ENCODE measurements at places on chromosomes 6 and 20. TPM values are rescaled to one million over a fixed set of nuclear protein-coding genes. Genes with fewer than 3 reads are reported as not detected.

CRISP2 gene
- not detected for total RNA-seq

DNA sequence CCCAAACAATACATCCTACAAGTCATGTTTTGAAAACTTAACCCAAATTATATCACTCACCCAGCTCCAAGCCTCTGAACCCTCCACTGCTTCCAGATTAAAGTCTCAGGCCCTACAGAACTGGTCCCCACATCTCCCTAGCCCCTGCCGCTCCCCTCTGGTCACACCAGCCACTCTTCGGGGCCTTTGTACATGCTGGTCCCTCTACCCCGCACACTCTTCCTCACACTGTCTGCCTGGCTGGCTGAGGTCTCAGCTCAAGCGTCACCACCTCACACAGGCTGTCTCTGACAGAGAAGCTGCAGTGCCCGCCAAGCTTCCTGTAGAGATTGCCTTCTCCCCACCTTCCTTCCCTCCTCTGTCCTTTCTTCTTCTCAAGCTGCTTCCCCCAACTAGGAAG is 192.4 kb downstream of the PREX1 start:
- DNase-seq = no peak
- H3K36me3 ChIP-seq = peaks cover 54% of the 10 kb centered on the region
- H3K27me3 ChIP-seq = no peaks in the 10 kb centered on the region
- H3K4me1 ChIP-seq = no peaks in the 10 kb centered on the region
- no peak overlapping the region for H3K4me3 ChIP-seq

DNA sequence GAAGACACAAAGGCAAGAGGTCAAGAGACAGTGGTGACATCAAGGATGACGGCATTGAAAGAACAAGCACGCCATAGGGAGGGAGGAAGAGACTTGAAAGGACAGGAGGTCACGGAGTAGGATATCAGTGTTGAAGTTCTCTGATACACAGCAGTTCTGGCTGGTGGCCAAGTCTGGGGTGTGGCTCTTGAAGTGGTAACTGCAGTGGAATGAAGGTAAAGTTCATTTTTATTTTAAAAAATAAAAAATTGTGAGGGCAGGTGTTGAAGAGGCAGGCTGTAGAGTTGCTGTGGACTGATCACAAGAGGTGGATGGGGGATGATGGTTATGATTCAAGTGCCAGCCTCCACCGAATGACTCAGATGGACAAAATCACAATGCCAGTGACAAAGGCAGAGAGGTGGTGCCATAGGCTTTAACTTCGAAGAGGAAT is 53.2 kb upstream of the BMP2 start:
- H3K4me1 ChIP-seq = no peaks in the 10 kb centered on the region
- no peaks in the 10 kb centered on the region for H3K27me3 ChIP-seq
- H3K36me3 ChIP-seq = no peaks in the 10 kb centered on the region
- no peak for DNase-seq
- H3K4me3 ChIP-seq = no peak overlapping the region

DNA sequence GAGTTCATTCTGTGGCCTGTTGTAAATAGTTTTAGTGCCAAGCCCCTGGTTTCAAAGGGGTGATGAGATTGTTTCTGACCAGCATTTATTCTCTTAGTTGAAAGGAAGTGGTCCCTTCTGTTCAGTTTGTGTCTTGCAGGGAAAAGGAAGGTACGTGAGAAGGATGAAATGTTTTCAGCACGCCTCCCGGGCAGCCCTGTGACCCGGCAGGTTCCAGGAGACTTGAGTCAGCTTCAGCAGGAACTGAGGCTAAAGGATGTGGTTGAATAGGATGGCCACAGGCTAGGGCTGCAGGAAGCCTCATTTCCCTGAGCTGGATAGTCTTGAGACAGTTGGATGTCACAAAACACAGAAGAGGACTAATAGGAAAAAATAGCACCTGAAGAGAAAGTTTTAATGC is 132.4 kb upstream of the SYNDIG1 start:
- H3K4me3 ChIP-seq = no peak overlapping the region
- no peaks in the 10 kb centered on the region for H3K36me3 ChIP-seq
- H3K4me1 ChIP-seq = no peaks in the 10 kb centered on the region

GRCh38 chr6:129504456-129504855 is 205.5 kb downstream of the ARHGAP18 start:
- peaks cover 1% of the 10 kb centered on the region for H3K4me1 ChIP-seq
- no peak overlapping the region for H3K4me3 ChIP-seq
- no peak for DNase-seq
- H3K27me3 ChIP-seq = no peaks in the 10 kb centered on the region

DNA sequence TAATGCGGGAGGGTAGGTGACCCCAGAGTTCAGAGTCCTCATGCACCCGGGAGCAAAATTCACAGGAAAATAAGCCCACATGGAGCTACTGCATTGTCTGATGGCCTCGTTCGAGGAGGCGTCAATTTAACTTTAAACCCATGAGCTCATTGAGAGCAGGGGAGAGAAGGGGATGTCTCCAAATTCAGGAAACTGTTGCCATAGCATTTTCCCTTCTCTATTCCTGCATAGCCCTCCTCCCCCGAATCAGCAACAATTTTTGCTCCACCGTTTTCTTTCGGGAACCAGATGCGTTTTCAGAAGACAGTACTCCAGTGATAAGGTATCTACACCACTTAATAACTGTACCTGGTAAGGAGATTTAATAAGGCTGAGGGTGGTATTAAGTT is 324 bp upstream of the LAMP5 start:
- no peak for DNase-seq
- H3K4me3 ChIP-seq = no peak overlapping the region
- no peak overlapping the region for H3K27ac ChIP-seq
- H3K27me3 ChIP-seq = no peaks in the 10 kb centered on the region
- no peaks in the 10 kb centered on the region for H3K36me3 ChIP-seq

DNA sequence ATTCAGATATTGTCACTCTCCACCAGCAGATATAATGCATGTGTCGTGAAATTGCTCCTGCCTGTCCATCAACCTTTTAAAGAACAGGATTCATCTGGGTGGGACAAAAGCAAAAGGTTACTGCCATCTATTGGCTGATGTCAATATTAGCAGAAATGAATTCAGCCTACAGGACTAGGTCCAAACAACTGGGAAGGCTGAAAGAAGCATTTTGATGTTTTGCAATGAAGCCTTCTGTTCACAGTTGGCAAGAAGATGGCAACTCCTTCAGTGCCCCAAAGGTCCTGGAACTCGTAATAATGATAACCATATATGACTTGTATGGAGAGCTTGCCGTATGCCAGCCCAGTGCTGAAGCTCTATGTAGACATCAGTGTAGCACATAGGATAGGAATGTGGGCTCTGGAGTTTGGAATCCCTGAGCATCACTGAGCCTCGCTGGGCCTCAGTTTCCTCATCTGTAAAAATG is 7.5 kb downstream of the BCAS1 start:
- no peaks in the 10 kb centered on the region for H3K27me3 ChIP-seq
- no peak overlapping the region for H3K27ac ChIP-seq
- H3K4me1 ChIP-seq = no peaks in the 10 kb centered on the region
- no peak overlapping the region for H3K4me3 ChIP-seq

DNA sequence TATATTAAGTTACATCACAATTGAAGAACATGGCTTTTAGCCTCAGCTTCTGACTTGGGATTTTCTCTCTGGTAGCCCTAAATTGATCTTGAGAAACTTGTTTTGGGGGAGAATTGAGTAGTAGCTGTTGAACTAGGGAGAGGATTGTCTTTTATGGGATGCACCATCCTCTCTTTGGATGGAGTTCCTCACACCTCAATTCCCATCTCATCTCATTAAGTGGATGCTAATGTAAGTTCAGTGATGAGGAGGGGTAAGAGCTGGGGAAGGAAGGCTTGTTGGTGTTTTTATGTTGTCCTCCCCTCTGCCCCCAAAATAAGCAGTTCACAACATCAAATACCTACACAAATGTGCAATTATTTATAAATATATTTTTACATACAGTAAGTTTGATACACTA is 4.0 kb downstream of the GJA1 start:
- peaks cover 14% of the 10 kb centered on the region for H3K4me1 ChIP-seq
- H3K4me3 ChIP-seq = no peak overlapping the region
- H3K27me3 ChIP-seq = no peaks in the 10 kb centered on the region
- no peak overlapping the region for H3K27ac ChIP-seq
- no peak for DNase-seq
- no peaks in the 10 kb centered on the region for H3K36me3 ChIP-seq

- no peak overlapping the region for H3K4me3 ChIP-seq
- H3K27me3 ChIP-seq = no peaks in the 10 kb centered on the region
- no peak overlapping the region for H3K27ac ChIP-seq
- no peaks in the 10 kb centered on the region for H3K36me3 ChIP-seq
Measured at GRCh38 chr6:156880913-156881312, 103.7 kb downstream of the ARID1B start.

- H3K36me3 ChIP-seq = no peaks in the 10 kb centered on the region
- no peak for DNase-seq
- no peak overlapping the region for H3K27ac ChIP-seq
- no peak overlapping the region for H3K4me3 ChIP-seq
Measured at GRCh38 chr6:150204705-150205472, 62.0 kb downstream of the PPP1R14C start.

DNA sequence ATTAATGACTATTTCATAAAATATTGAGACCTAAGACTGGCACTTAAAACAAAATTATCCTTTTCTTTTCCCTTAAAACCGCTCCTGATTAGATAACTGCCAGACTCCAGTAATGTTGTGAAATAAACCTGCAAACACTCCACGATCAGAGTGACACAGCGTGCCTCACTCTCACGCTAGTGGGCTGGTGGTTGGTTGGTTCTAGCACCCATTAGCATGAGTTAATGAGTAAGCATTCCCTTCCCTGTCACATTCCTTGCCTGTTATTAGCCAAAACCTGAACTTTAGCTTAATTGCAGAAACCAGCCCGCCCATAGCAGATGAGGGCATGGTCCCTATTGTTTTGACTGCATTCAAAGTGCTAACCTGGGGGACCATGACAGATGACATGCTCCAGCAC is 193.4 kb downstream of the CD83 start:
- no peaks in the 10 kb centered on the region for H3K4me1 ChIP-seq
- DNase-seq = no peak
- no peaks in the 10 kb centered on the region for H3K27me3 ChIP-seq
- H3K36me3 ChIP-seq = no peaks in the 10 kb centered on the region
- H3K4me3 ChIP-seq = no peak overlapping the region

DNA sequence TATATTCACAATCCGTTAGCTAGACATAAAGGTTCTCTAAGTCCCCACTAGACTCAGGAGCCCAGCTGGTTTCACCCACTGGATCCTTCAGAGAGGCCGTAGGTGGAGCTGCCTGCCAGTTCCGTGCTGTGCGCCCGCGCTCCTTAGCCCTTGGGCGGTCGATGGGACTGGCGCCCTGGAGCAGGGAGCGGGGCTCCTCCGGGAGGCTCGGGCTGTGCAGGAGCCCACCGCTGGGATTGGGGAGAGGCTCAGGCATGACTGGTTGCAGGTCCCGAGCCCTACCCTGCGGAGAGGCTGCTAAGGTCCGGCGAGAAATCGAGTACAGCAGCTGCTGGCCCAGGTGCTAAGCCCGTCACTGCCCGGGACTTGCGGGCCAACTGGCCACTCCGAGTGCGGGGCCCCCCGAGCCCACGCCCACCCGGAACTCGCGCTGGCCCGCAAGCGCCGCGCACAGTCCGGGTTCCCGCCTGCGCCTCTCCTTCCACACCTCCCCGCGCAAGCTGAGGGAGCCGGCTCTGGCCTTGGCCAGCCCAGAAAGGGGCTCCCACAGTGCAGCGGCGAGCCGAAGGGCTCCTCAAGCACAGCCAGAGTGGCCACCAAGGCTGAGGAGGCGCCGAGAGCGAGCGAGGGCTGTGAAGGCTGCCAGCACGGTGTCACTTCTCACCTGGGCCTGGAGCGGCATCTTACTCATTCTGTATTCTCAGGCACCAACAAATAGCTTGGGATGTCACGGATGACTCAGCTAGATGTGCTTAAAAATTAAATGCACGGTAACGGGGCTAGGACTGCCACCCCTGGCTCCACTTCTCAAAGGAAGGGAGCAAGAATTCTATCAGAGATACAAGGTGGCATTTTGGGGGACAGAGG is 44.1 kb downstream of the IRF4 start:
- H3K27me3 ChIP-seq = no peaks in the 10 kb centered on the region
- H3K4me3 ChIP-seq = no peak overlapping the region
- DNase-seq = no peak
- no peak overlapping the region for H3K27ac ChIP-seq
- H3K4me1 ChIP-seq = peaks cover 11% of the 10 kb centered on the region
- H3K36me3 ChIP-seq = no peaks in the 10 kb centered on the region

DNA sequence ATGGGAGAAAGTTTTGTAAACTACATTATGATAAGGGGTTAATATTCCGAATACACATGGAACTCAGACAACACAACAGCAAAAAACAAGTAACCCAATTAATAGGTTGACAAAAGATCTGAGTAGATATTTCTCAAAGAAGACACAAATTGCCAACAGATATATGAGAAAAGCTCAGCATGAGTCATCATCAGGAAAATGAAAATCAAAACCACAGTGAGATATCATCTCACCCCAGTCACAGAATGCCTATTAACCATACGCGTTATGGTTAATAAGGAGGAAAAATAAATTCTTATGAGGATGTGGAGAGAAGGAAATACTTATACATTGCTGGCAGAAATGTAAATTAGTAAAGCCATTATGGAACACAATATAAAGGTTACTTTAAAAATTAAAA is 695.0 kb downstream of the COL12A1 start:
- H3K36me3 ChIP-seq = no peaks in the 10 kb centered on the region
- no peak overlapping the region for H3K27ac ChIP-seq
- H3K4me3 ChIP-seq = no peak overlapping the region
- no peaks in the 10 kb centered on the region for H3K27me3 ChIP-seq

GRCh38 chr6:34342247-34342646 is 50.2 kb downstream of the NUDT3 start:
- no peaks in the 10 kb centered on the region for H3K27me3 ChIP-seq
- no peak overlapping the region for H3K27ac ChIP-seq
- no peak for DNase-seq
- peaks cover 6% of the 10 kb centered on the region for H3K4me1 ChIP-seq

FLRT3 gene
- total RNA-seq = not detected

HTR1B gene
- total RNA-seq = not detected

DNA sequence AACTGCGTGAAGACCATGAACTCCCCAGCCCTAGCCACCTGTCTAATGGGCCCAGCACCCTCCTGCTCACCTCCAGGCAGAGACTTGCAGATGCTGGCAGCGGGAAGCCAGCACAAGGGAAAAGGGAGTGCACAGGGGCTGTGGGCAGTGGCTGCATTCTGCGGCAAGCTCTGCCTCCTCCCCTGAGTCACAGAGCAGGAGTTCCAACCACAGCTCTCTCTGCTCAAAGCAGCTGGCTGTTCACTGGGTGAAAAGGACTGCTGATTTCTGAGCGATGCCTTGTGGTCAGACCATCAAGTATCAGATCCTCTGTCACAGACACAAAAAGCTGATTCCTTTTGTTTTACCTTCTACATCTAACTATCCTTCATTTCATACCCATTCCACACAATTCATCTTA is 10.5 kb downstream of the NKX2-2 start:
- H3K27ac ChIP-seq = no peak overlapping the region
- no peaks in the 10 kb centered on the region for H3K36me3 ChIP-seq
- H3K4me3 ChIP-seq = no peak overlapping the region
- H3K27me3 ChIP-seq = peaks cover 24% of the 10 kb centered on the region
- H3K4me1 ChIP-seq = peaks cover 12% of the 10 kb centered on the region

CPXM1 gene
- total RNA-seq = 0.71 TPM
